A549 treated with RU486 at 1 μM for 4 hours (cell line): ENCODE measurements at places on chromosomes 4 and X. TPM values are rescaled to one million over a fixed set of nuclear protein-coding genes. Genes with fewer than 3 reads are reported as not detected.

Gene SUPT20HL2
- not detected in 5 replicates for total RNA-seq

Gene BEND2
- not detected in 5 replicates for total RNA-seq

Gene IL15
- 5.3 to 11.9 TPM (median 11.3 TPM) in 5 replicates for total RNA-seq

Gene WWC2
- 11.7 to 17.0 TPM (median 15.7 TPM) in 5 replicates for total RNA-seq

Gene FGFBP2
- total RNA-seq: not detected in 5 replicates

Gene AMBN
- not detected in 5 replicates for total RNA-seq

Gene HTN3
- not detected in 5 replicates for total RNA-seq

Gene STS
- total RNA-seq: 1.5 to 2.3 TPM (median 2.1 TPM) in 5 replicates

Gene PROM1
- total RNA-seq: 0.08 to 0.34 TPM (median 0.32 TPM) in 3 of 5 replicates, not detected in the others

Gene KIT
- not detected in 5 replicates for total RNA-seq

Gene VBP1
- total RNA-seq: 34.7 to 64.8 TPM (median 54.3 TPM) in 5 replicates

Gene PDCL2
- not detected in 5 replicates for total RNA-seq
